ENCODE measurements at places on chromosomes 11 and 22. TPM values are rescaled to one million over a fixed set of nuclear protein-coding genes. Genes with fewer than 3 reads are reported as not detected.

Gene TRIM49
- total RNA-seq, result not detected

Gene MUC2
- total RNA-seq, result not detected

Gene EP300
- 78.9 TPM for total RNA-seq

Gene OR51S1
- not detected for total RNA-seq

Gene PGM2L1
- total RNA-seq, result 5.1 TPM

Gene LAYN
- total RNA-seq, result 17.5 TPM

Gene NLRP14
- not detected for total RNA-seq

Gene APOL6
- total RNA-seq, result 45.6 TPM

Gene A4GALT
- total RNA-seq, result 25.7 TPM

Gene RAG2
- total RNA-seq, result not detected

Gene MRGPRG
- not detected for total RNA-seq

Gene ALKBH3
- 27.7 TPM for total RNA-seq

Gene OR6T1
- not detected for total RNA-seq
